ENCODE measurements at places on chromosomes 7 and 10.

GRCh38 chr10:92492748-92493240, 81.1 kb downstream of the IDE start:
- no peak for DNase-seq

GRCh38 chr7:19317461-19317860, 172.2 kb upstream of the FERD3L start:
- DNase-seq = no peak

DNA sequence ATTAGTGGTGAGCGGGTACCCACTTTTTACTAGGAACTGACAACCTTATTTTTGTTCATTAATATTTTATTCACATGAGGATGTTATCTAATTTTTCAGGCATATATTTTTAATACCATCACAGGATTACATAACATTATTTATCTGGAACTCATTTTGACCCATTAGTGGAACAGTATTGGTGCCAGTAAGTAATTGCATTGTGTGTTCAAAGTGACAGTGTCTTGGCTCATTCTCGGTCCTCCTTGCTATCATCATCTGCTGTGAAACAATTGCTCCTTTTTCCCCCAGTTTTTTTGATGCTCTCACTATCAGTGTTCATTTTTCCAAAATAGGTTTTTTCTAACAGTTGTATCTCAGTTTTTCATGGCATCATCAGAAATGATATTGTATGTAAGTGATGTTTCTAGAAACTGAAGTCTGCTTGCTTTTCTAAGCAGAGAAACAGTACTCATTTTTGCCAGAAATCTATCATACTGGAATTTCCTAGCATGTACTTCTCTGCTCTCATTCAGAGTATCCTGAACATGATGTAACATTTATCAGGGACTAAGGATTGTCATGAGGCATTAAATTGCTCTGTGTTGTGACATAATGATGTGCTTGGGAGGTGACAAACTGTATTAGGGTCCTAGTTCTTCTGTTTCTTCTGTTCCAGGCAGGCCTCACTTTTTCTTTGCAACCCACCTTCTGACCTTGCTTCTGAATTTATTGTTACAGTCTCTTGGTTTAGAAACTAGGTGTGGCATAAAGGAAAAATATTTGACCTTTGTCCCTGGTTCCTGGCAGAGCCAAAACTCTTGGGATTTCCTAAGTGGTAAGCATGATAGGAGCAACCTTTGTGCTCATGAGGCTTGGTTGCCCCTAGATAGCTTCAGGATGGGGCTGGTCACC, 4.2 kb downstream of the NUB1 start:
- no peak for DNase-seq

DNA sequence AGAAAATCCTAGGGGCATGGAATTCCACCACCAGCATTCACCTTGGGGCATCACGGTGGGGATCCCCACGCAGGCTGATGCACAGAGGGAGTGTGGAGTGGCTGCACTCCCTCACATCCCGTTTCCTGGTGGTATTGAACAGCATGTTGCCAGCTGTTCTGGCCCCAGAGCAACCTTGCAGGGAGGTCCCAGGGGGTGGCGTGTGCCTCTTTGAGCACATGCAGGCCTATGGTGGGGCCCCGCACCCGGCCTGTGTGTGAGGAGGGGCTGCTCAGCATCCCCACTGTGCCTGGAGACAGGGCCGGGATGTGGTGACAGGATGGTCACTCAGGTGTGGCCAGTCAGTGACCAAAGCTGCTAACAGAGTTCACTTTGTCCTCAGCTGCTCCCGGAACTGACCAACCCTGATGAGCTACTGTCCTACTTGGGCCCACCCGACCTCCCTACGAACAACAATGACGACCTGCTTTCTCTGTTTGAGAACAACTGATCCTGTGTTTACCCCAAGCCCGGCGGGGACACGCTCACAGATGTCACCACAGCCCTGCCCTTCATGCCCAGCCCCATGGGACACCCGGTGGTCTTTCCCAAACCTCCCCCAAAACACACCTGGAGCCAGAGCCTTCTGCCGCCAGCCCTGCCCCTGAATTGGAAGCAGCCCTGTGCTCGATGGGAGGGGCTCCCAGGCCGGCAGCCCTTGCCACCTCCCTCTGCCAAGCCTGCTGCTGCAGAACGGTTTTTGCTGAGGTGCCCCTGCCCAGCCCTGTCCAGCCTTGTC, 18.7 kb downstream of the ZMIZ2 start:
- DNase-seq = no peak

DNA sequence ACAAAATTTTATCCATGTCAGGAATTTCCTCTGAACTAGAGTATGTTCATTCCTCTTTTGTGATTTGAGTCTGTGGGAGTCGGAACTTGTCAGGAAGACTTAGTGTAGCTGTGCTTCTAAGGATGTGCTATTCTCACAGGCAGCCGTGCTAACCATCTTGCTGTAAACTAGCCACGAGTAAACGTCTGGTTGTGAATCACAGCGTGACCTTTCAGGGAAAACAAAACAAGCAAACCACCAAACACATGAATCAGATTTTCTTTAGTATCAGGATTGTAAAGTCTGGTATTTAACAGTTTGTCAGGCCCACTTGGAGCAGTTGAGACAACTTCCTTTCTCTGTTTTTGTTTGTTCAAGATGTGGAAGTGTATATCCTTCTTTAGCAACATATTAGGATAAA, 32.0 kb downstream of the AUTS2 start:
- DNase-seq = no peak

GRCh38 chr10:1874533-1874932, 137.2 kb upstream of the ADARB2 start:
- no peak for DNase-seq

DNA sequence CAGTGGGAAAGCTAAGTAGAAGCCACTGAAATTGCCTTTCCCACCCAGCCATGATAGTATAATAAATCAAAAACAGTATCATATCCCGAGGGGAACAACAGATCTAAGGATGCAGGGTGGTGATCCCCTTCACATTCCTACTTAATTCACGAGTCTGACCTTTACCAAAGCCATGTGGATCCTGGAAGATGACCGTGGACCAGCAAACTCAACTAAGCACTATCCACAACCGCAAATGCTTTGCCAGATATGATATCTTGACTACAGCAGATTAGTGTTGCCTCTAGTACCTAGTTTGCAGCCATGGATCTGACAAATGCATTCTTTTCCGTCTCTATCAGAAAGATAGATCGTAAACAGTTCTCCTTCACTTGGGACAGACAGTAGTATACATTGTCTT, 67.3 kb upstream of the IL6 start:
- no peak for DNase-seq

GRCh38 chr10:6396226-6396625, 183.8 kb downstream of the PRKCQ start:
- no peak for DNase-seq

- DNase-seq = no peak
Measured at GRCh38 chr10:111130471-111130870, 53.6 kb downstream of the ADRA2A start.

- no peak for DNase-seq
Measured at GRCh38 chr7:55484834-55485233, 87.5 kb downstream of the VOPP1 start.

GRCh38 chr7:101402835-101403234, 40.2 kb downstream of the COL26A1 start:
- no peak for DNase-seq

DNA sequence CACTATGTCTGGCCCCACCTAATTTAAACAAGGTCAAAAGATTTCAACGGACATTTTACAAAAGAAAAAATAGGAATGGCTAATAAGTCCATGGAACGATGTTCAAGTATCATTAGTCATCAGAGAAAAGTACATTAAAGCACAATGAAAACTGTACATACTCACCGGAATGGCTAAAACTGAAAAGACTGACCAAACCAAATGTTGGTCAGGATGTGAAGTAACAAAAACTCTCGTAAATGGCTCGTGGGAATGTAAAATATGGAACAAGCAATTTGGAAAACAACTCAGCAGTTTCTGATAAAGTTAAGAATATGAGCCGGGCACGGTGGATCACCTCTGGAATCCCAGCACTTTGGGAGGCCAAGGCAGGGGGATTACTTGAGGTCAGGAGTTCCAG, 65.7 kb upstream of the PARD3 start:
- no peak for DNase-seq

DNA sequence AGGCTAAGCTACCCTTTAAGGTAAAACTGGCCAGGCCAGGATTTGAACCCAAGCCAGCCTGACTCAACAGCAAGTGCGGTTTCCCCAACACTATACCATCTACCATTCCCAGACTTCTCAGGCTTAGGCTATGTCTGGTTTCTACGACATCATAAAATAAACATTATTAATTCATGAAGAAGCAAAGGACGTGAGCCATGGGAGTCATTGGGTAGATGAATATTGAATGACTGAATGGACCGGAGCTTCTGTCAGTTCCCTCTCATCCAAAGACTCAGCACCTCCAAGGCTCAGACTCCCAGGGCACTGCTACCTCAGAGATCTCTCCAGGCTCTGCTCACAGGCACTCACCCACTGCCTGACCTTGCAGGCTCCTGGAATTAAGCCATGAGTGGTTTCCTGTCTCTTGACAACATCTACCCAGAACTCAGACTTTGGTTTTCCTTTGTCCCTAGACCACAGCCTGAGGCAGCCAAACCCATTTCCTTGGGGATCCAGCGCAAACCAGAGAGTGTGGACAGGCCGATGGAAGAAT, 64.6 kb upstream of the STEAP1B start:
- DNase-seq = no peak

DNA sequence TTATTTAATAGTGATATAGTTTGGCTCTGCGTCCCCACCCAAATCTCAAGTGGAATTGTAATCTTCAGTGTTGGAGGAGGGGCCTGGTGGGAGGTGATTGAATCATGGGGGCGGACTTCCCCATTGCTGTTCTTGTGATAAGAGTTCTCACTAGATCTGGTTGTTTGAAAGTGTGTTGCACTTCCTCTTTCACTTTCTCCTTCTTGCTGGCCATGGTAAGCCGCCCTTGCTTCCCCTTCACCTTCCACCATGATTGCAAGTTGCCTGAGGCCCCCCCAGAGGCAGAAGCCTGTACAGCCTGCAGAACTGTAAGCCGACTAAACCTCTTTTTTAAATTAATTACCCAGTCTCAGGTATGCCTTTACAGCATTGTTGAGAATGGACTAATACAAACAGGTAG, 101.4 kb downstream of the MTPAP start:
- DNase-seq = no peak

GRCh38 chr10:5481121-5481520, 18.2 kb downstream of the CALML5 start:
- no peak for DNase-seq

DNA sequence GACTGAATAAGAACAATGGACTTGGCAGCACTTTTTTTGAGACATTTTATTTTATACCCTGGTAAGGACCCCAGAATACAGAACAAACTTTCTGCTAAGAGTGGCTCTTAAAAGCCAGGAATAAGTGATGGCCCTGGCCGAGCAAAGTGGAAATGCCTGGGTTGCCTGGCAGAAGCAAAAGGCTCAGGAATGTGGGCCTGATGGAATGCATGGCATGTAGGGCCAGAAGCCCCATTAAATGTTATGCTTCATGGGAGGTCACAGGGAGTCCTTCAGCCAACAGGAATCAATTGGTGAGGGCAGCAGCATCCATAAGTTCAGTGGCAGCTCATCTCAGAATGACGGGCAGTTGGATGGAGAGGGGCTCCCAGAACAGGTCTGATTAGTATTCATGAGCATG, 301.5 kb upstream of the CACNA2D1 start:
- no peak for DNase-seq

DNA sequence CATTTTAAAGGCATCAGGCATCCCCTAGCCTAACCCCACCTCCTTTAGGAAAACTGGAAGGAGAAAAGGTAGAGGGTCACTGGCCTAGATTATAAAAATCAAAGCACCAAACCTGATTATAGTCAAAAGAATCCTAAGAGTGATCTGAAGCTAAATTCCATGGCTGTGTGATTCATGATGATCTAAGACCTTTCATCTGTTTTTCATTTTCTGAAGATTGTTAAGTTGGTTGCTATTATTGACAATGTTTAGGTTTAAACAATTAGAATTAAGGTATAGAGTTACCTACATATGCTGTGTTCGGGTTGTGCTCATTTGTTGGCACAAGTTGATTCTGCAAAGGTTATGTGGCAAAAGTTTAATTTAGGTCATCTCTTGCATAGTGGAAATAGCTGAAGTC, 148.7 kb downstream of the BICC1 start:
- no peak for DNase-seq

- DNase-seq = no peak
Measured at GRCh38 chr7:105639667-105640493, 58.6 kb upstream of the EFCAB10 start.

GRCh38 chr7:122886357-122887081, at the start of gene CADPS2:
TSS of gene CADPS2 (minus strand) at chr7:122886460. CDS start at chr7:122886337, 123 bp downstream.
- DNase-seq = peak; percentile 52

DNA sequence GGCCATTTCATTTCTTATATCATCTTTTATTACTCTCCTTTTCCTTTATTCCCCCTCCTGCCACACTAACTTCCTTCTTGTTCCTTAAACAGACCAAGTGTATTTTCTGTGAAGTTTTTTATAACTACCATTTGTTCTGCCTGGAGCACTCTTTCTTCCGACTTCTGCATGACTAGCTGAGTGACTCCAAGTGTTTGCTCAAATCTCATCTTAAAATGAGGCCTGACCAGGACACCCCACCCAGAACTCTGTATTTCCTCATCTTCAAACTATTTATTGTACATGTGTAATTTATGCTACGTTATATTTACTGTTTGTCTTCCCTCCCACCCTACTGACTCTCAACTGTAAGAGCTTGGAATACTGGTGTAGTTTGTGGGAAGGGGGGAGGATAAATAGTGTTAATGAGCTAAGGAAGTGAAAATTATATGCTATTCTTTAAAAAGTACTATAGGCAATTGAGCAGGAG, 3.2 kb downstream of the MINDY3 start:
- DNase-seq = no peak

DNA sequence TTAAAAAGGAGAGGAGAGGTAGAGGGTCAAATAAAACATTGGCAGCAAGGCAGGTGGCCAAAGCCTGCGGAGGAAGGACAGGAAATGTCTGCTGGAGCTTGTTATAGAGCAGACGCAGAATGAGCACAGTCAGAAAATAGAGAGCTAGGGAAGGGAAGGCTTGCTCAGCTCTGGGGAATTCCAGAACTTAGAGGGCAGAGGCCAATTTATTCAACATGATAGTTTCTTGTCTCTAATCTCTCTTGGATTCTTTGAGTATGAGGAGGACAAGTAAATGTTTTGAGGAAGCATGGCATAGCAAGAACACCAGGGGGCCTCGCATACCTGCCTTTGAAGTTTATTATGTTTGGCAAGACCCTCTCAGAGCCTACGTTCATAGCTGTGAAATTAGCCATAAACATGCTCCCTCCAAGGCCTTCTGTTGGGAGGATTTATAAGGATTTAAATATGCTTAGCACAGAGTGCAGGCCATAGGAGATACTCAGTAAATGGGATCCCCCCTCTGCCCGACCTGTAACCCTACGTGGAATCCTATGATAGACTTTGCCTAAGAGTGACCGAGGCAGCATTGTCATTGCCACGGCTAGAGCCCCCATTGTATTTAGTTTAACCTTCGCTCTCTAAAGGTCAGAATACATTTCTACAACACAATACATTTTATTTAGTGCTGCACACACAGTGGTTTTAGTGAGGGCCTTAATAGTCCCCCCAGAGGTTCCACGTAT, 293.9 kb downstream of the CCDC3 start:
- DNase-seq = no peak

DNA sequence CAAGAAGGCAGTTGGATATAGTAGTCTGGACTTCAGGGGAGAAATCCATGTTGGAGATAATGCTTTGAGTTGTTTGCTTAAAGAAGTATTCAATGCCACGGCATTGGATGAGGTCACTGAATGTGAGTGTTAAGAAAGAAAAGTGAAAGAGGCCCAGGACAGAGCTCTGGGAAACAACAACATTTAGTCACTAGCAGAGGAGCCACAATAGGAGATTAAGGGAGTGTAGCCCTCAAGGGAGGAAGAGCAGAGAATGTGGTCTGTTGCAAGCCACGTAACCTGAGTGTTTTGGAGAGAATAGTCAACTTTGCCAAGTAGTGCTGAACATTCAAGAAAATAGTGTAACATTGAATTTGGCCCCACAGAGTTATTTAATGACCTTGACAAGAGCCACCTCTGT, 114.7 kb downstream of the MYO3A start:
- no peak for DNase-seq
